Right kidney (tissue), 9 donors: ENCODE measurements at places on chromosomes 3 and 15.

- no peak for DNase-seq
Observed at GRCh38 chr3:12985148-12985547, 88.1 kb downstream of the IQSEC1 start.

DNA sequence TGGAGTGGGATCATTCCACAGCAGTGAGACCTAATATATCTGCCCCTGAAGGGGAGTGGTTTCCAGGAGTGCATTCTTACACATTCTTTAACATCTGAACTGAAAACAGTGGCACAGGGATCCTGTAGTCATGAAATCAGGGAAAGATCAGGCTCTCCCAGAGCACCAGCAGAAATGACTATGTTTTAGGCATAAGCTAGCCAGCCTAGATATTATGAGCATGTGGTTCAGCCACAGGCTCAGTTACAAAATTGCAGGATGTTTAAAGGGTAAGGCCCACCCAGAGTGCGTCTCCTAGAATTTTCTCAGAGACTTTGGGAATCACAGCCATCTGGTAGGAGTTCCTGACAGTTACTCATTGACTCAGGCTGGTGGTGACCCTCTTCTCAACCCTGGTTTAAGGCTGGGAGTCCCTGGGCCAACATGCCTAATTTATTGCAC, 20.9 kb downstream of the FSTL1 start:
- no peak for DNase-seq

- no peak for DNase-seq
Observed at GRCh38 chr3:58434990-58435389, 1.4 kb upstream of the PDHB start.

GRCh38 chr3:188240189-188240981, 86.4 kb downstream of the LPP start:
- no peak for DNase-seq

DNA sequence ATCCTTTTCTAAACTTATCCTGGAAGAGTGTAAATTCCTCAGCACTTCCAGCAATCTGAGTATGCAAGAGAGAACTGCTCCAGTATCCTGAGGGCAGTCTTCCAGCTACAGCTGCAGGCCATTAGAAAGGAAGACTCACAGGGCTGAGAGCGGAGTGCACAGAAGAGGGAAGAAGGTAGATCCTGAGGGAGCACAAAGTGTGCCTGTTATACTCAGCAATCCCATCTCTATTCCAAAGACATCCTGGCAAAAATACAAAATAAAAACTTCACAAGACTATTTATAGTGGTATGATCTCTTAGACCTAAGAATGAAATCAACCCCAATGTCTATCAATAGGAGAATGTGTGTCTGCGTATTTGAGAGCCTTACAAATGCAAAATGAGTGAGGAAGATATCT, 292.0 kb downstream of the ZIC1 start:
- DNase-seq: no peak

- no peak for DNase-seq
Observed at GRCh38 chr15:56369234-56369633, 4.0 kb downstream of the TEX9 start.

- no peak for DNase-seq
Observed at GRCh38 chr15:68646156-68646555, 67.4 kb downstream of the CORO2B start.

DNA sequence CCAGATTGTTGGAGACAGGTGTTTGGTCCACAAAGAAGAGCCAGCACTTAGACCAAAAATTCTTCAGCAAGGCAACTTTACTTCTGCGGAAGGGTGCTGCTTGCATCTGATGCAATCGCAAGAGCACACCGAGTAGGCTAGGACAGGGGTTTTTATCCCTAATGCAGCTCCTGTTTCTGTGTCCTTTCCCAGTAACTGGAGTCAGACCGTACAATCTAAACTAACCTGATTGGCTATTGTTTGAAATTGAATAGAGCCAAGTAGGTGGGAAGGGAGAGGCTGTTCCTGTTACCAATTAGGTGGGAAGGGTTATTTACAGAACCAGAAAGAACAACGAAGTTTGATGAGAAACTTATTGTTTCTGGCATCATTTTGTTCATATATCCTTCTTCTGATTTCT, 77.6 kb downstream of the CHCHD4 start:
- DNase-seq: no peak

DNA sequence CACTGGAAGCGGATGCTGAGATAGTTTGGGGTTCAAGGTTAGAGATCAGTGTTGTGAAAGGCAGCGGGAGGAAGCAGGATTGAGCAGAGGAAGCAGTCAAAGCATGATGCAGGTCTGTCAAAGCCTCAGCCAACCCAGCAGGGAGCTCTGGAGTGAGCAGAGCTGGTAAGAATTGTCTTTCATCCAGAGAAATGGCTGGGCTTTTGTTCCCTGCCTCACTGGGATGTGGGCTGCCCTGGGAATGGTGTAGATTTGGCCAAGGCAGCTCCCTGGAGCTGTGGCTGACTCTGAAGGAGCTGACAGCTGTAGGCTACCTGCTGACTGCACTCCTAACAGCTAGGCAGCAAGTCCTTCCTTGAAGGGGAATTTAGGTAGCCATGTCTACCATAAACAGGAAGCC, 61.9 kb upstream of the STXBP5L start:
- no peak for DNase-seq

DNA sequence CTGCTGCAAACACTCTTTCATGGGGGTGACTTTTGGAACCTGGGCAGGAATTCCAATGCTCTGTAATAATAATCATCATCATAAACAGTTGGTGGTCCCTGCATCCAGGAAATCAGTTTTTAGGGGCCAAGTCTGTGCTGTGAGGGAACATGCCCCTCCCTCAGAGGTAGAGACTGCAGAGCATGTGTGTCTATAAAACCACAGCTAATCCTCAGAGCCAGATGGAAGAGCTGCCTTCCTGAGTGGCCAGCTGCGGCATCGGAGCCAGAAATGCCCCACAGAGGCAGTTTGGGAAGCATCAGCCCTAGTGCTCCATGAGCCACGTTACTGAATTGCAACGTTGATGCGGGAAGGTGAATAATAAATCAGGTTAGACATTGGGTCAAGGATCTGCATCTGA, 12.9 kb upstream of the TPM1 start:
- DNase-seq: no peak

DNA sequence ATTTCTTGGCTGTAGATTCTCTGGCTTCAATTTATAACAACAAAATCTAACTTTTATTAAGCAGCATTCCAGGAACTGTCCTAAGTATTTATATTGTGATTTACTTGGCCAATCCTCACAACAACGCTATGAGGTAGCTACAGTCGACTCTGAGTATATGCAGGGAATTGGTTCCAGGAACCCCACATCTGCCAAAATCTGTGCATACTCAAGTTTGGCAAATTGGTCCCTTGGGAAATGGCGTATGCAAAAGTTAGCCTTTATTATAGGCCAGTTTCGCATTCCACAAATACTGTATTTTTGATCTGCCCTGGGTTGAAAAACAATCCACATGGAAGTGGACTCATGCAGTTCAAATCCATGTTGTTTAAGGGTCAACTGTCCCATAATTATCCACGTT, 53.9 kb downstream of the RAP2B start:
- DNase-seq: no peak

- DNase-seq: no peak
Observed at GRCh38 chr3:187795207-187795960, 50.1 kb upstream of the BCL6 start.

DNA sequence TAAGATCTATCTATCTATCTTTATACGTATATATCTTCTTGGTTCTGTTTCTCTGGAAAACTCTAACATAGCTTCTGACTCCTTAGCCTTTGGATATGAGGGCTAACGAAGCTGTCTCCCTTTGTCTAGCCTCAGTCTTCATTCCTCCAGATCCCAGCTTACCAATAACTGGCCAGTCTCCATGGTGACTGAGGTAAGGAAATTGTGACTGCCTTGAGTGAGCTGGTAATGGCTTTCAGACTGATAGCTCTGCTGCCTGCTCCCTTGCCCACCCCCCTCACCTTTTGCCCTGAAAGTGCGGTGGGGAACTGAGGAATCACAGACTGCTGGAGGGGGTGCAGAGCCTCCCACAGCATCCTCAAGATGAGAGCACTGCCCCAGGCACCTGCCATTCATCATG, 65.8 kb upstream of the ABHD17C start:
- DNase-seq: no peak

DNA sequence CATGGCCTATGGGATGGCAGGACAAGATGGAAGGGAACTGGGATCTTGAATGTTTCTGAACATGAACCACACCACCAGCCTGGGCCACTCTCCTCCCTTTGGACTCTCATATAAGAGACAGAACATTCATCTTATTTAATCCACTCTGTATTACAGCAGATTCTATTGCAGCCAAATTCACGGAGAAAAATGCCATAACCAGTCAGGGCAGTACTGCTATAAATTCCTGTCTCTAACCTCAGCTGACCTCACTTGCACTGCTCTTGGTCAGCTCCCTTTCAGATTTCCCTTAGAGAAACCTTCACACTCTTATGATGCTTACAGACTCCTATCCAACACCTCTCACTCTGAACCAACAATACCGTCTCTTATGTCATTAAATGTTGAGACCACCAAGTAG, 101.4 kb downstream of the RYK start:
- DNase-seq: no peak
